Cardiac muscle cell (in vitro differentiated cells and primary cell): ENCODE measurements at places on chromosomes 16 and 17.

DNA sequence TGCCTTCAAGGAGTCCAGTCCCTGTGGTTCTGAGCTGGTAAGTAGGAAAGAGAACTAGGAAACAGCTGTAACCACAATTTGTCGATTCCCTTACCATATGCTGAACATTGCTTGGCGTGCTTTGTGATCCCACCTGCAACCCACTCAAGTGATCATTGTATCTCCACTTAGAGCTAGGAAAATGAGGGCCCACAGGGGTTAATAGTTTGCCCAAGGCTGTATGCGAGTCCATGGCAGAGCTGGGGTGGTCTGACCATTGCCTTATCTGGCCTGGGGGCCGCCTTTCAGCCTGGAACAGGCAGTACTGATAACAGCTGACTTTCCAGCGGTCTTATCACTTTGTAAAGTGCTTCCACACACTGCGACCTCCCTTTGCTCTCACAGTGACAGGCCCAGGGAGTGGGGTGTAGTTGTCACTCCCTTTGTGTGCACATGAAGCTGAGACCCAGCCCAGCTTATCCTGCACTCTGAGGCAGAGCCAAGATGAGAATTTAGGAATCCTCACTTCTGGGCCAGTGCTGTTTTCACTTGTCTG is 9.8 kb downstream of the MYL4 start:
- DNase-seq = no peak

DNA sequence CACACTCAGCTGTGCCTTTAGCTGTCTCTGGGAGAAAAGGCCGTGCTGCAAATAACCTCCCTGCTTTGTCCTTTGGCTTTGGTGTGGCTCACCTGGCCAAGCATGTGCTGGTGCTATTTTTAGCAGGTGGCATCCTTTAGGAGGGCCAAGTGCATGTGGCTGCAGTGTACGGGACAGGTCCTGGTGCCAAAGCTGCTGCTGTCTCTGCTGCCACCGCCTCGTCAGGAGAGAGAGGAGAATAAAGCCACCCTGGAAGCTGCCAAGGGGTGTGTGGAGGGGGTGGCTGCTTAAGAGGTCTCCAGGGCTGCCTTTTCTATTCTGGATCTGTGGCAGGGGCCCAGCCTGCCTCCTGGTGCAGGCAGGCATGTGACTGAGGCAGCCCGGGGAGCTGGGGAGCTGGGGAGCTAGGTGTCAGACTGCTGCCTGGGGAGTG is 6.2 kb downstream of the AKAP1 start:
- no peak for DNase-seq

DNA sequence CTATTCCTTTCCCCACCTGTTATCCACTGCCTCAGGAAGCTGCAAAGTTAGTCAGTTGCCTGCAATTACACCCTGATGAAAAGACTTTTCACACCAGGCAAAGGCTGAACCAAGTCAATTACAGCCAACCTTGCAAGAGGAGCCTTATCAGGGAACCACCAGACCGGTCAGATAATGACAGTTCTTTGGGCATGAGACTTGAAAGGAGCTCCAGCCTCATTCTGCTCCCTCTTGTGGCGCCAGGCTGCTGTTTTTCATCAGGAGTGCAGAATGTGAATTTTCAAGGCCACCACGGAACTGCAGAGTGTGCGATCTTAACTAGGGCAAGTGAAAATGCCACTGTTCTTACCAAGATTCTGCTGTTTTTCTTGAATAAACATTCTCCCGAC is 22.5 kb downstream of the DNAI2 start:
- peak; percentile 86 for DNase-seq

- DNase-seq = no peak
Measured at GRCh38 chr17:66525338-66525737, 222.9 kb downstream of the PRKCA start.

DNA sequence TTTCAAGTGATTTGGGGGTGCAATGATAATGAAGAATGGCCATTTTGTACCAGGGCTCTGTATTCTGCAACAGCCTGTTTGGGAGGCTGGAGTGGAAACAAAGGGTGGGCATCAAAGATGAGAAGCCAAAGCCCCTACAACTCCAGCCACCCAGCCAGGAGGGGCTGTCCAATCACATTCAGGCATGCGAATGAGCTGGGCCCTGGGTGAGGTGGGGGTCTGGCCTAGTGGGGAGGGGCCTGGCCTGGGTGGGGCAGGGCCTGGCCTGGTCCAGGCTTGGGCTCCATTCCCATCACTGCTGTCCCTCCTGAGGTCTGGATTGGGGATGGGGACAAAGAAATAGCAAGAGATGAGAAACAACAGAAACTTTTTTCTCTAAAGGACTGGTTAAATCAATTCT is 6.4 kb downstream of the AOC3 start:
- DNase-seq = no peak

DNA sequence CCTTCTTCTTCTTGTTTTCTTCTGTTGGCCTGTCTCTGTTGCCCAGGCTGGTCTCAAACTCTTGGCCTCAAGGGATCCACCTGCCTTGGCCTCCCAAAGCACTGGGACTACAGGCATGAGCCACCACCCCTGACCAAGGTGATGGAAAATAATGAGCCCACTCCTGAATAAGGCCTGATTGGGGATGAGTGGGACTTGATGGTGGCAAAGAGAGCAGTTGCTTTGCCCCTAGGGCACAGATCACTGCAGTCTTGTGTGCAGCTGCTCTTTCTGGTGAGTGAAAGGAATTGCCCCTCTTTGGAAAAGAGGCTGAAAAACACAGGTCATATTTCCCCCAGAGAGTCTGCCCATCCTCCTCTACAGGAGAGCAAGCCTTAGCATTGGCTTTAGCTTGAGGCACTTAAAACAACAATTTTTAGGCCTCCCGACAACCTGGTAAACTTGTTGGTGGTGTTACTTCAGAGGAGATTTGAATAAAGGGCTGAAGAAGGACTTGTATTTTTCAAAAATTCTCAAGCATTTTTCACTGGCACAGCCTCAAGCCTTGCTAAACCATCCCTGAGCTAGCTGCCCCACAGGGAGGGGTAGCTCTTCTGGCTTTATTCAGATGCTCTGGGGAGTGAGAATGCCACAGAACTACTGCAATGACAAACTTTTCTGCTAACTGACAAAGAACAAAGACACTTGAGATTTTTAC is 6.1 kb upstream of the PDP2 start:
- DNase-seq = no peak

DNA sequence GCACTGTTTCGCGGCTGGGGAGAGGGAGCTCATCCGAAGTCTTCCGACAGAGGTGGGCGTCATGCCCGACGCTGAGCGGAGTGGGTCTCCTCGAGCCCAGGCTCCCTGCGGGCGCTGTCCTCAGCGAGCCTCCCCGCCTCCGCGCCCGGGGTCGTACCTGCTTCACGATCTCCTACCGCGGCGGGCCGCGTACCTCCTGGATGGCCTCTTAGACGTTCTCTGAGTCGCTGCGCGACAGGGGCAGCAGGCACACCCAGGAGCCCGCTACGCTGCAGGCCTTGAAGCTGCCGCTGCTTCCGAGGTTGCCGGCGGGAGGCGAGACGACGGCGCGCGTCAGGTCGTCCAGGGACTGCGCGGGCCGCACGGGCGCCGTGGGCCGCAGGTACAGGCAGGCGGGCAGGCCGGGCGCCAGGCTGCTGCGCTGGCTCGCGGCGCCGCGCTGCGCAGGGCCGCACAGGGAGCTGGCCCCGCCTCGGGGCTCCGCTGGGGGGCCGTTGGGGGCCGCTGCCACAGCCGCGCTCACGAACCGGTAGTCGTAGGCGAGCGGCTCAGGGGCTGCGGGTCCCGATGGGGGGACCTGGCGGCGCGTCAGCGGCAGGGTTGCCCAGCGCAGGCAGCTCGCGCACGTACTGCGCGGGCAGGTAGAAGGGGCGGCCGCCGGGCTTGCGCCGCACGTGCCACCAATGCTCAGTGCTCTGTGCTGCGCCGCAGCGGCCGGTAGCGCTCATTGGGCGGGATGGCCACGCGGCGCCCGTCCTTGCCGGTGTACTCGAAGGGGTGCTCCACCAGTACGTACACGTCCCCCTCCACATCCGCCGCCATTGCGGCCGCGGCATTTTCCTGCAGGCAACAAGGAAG is 116.4 kb upstream of the SMURF2 start:
- DNase-seq = peak; percentile 32
